ENCODE measurements at places on chromosomes 1 and 21.

- DNase-seq = no peak
Measured at GRCh38 chr1:169741666-169742394, 8.0 kb upstream of the SELE start.

DNA sequence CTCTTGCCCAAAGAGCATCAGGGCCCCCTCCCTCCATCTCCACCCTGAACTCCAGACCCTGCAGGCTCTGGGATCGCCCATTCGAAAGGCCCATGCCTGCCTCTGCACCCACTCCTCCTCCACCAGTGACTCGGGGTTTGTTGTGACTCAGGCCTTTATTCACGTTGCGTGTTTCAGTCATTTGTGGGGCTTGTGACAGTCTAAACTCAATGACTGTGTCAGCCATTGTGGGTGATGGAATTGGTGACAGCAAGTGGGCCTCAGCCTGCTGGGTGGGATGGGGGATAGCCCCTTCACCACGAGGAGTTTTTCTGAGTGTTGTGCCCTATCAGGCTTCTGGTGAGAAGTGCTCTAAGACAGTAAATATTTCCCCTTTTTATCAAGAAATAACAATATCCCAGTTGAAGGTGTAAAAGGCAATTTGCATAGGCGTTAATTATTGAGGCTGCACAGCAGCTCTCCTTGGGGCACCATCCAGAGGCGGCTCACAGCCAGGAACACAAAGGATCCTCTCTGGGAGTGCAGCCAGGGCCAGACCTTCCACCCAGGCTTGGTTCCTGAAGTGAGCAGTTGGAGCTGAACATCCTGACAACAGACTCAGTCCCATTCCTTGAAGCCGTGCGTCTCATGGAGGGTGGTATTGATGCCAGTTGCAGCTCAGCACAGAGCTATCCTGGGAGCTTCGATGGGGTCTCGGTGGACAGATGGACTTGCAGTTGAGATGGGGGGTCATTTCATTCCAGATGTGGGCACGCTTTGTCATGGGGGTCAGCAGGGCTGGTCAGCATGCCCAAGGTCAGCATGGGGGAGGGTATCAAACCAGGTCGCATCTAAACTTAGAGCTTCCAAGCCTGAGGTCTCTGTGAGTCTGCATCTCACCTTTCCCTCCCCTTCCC, 135.6 kb upstream of the CACNA1E start:
- no peak for DNase-seq

DNA sequence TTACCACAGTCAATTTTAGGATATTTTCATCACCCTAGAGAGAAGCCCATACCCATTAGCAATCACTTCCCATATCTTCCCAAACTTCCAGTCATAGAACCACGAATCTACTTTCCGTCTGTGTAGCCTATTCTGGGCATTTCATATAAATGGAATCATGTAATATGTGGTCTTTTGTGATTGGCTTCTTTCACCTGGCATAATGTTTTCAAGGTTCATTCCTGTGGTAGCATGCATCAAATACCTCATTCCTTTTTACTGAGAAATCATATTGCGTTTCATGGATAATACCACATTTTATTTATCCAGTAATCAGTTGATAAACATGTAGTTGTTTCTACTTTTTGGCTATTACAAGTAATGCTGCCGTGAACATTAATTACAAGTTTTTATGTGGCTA, 21.5 kb downstream of the DESI2 start:
- DNase-seq = no peak

DNA sequence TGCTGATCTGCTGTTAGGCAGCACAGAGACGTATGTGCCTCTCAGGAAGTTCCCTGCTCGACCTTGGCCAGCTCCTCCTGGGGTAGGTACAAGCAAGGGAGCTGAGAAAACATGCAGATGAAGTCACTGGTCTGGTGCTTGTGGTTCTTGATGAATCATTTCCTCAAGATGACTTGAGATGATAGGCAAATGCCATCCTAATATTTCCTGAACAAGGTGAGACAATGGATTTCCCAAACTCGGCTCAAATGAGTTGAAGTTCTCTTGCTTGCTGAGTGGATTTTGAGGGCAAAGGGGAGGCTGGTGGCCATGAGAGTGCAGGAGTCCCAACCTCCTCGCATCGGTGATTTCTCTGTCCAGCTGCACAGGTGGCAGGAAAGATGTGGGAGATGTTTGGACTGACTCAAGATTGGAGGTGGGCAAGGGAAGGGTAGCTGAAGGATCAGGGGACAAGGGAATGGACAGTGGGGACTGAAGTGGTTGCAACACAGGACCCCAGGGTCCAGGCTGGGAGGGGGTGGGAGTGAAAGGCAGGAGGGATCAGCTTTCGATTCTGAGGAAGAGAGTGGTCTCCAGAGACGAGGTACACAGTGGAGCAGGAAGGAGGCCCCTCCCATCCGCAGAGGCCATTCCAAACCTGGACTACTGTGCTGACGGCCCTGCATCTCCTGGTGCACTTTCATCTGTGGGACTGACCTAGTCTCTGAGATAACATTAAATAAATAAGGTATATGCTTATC, 63.9 kb downstream of the CAPN2 start:
- peak; percentile 5 for DNase-seq

DNA sequence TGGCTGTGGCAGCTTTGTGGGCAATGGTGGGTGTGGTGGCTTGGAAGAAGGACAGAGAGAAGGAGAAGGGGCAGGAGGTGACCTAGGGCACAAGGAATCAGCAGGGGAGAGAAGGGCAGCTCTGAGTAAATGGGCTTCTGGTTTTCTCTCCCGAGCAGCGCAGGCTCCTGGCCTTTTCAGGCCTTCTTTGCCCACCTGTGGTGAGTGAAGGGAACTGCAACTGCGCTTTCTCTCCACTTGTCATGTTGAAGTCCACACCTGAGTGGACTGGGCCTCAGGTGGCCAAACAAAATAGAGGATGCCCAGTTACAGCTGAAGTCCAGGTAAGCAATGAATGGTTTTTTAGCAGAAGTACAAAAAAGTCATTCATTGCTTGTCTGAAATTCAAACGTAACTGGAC, 29.4 kb upstream of the KCNA10 start:
- no peak for DNase-seq

- DNase-seq = no peak
Measured at GRCh38 chr1:93738075-93738622, 56.5 kb upstream of the BCAR3 start.

GRCh38 chr1:39063775-39064174, 37.6 kb downstream of the NDUFS5 start:
- DNase-seq = no peak

DNA sequence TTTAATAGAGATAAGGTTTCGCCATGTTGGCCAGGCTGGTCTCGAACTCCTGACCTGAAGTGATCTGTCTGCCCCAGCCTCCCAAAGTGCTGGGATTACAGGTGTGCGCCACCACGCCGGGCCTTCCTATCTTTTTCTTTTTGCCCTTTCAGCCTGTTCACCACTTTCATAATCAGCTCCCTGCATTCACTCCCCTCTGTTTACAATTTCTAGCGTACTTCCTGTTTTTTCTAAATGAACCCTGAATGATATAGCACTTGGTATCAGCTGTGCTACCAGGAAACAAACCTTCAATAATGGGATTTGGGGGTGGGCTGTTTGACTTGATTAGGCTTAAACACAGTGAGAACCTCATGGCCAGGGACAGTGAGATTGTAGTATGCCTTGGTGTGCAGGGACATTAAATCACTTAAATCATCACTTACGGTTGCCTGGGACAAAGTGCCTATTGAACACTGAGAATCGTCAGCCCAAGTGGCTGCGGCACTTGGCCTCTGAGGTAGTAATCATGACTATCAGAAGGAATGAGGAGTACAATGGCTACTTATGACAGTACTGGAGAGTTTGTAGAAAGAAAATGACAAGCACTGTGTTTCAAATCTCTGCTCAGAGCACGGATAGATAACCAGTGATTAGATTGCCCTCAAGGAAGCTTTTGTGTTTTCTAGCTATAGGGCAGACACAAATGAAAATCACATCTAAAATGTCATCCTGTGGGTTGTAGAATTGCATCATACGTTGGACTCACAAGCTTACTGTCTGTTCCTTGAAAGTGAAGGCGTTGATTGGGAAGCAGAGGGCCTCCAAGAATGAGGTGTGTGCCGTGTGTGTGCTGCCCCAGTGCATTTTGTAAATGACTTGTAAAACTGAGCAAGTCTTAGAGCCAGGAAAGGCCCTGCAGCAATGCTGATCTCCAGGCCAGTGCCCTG, 661.8 kb downstream of the MATN1 start:
- DNase-seq = no peak

DNA sequence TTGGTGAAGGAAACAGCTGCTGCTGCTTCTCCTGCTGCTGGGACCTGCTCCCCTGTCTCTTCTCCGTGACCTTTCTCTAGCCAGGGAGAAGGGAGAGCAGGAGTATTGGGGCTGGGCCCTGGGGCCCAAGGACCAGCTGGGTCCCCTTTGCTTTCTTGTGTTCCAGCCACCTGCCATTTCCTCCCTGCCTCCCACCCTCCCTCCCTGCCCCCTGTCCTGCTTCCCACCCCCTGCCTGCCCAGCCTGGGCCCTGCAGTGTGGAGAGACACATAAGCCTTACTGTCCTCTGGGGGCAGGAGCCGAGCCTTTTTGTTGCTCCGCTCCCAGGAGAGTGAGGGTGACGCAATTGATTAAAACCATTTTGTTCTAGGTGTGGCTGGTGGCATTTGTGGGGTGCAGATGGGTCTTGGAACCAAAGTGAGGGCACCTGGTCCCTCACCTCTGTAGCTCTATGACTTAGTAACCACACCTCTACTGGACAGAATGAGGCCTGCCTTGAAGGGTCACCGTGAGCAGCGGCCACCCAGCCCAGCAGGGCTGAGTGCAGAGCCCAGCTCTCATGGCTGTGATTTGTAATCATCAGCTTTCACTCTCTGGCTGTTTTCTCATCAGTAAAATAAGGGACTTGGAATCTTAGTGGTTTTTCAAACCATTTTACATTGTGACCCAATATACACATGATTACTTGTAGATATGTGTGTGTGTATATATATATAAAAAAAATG, 13.9 kb upstream of the TMEM222 start:
- DNase-seq = no peak

DNA sequence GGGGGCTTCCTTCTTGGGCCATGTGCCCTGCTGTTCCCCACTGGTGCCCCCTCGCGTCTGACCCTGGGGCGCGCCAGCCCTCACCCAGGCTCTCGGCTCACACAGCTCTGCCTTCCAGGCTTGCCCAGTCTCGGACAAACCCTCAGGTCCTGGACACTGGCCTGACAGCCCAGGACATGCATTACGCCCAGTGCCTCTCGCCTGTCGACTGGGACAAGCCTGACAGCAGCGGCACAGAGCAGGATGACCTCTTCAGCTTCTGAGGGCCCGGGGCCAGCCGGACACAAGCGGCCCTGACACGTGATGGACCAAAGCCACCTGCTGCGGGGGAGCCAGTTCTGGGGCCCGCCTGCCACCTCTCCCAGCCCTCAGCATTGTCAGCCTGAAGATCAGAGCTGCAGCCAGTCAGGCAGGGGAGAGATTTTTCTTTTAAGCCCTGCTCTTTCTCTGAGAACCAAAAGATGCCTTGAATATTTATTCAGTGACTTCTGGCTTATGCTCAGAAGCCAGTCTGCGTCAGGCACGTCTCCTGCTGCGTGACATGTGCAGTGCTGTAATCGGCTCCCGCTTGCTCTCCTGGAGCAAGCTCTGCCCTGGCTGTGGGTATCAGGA, 23.4 kb downstream of the LDLRAP1 start:
- DNase-seq = no peak

DNA sequence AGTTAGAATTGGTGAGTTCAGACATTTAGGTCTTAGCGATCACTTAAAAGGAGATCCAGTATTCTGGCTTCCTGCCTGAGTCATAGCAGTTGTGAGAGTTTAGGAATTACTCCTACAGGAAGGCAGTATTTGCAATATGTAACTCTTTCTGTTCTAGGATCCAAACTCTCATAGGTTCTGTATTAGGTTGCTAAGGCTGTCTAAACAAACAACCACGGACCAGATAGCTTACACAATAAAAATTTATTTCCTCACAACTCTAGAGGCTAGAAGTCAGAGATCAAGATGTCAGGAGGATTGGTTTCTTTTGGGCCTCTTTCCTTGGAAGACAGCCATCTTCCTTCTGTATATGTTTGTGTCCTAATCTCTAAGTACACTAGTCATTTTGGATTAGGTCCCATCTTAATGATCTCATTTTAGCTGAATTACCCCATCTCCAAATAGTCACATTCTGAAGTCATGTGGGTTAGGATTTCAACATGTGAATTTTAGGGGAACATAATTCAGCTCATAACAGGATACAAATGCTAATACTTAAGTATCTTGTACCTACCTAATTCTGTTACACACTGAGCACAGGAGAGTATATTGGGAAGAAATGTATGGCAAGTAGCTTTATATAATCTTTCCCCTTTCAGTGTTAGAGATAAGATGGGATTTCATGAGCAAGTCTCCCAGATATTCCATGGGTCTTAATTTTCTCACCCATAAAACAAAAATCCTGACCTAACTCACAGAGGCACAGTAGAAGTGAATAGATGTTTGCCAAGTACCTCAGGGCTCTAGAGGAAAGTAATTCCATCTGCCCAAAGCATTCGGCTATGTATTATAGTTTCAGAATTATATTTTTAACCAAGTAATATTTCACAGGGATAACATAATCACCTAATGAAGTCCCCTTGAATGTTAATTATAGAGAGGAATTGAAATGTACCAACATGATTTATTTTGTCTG, 144.4 kb downstream of the PTBP2 start:
- no peak for DNase-seq

- no peak for DNase-seq
Measured at GRCh38 chr1:228814176-228814575, 78.9 kb downstream of the RHOU start.

- no peak for DNase-seq
Measured at GRCh38 chr21:33350676-33351075, 25.9 kb downstream of the IFNAR1 start.

DNA sequence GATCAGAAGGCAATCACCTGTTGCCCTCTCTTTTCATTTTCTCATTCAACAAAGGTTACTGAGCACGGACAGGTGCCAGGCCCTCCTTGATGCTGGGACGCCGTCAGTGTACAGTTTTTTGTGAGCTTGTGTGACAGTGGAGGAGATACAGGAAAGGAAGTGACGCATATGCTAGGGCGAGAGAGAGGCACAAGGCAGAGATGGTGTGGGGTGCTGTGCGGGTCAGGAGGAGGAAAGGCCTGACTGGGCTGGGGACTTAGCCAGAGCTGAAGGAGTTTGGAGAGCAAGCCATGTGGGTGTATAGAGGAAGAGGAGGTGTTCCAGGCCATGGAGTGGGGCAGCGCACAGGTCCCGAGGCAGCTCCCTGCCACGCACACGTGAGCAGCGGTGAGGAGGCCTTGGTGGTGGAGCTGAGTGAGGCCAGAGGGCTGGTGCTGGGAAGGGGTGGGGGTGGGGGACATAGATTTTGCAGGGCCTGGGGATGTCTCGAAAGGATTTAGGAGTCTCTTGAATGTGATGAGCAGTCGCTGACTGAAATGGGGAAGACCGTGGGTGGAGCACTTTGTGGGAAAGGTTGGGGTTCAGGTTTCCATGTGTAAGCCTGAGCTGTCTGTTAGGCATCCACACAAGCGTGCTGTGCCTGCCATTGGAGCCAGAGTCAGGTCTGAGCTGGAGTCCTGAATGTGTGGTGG, 46.0 kb downstream of the TRAPPC10 start:
- DNase-seq = no peak

GRCh38 chr1:220880726-220881506, 1.7 kb downstream of the HLX start:
- DNase-seq = no peak
